ENCODE measurements at places on chromosomes 2 and 18.

- DNase-seq: no peak
Measured at GRCh38 chr2:71554706-71555056, 101.3 kb downstream of the DYSF start.

DNA sequence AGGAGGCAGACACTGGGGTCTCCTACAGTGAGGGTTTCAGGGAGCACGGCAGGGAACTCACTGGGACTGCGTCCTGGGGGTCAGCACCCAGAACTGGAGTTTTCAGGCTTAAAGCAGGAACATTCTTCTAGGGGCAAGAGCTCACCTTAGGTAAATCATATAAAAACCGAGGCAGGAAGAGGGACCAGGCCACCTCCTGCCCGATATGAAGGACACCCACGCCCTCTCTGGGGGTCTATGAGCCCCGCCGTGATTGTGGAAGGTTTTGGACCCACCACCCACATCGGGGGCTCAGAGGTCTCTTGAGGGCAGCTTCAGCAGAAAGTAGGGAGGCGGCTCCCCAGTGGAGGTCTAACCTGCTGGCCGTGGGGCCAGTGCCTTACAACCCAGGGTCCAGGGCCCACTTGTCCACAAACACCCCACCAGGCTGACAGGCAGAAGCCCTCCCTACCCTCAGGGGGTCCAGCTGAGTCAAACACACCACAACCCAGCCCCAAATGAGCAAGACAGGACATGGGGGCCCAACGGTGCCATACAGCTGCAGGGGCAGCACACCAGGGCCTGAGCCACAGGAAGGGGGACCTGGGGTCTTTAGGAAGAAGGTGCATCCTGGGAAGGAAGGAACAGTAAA, 25.3 kb downstream of the CROCC2 start:
- DNase-seq: no peak

DNA sequence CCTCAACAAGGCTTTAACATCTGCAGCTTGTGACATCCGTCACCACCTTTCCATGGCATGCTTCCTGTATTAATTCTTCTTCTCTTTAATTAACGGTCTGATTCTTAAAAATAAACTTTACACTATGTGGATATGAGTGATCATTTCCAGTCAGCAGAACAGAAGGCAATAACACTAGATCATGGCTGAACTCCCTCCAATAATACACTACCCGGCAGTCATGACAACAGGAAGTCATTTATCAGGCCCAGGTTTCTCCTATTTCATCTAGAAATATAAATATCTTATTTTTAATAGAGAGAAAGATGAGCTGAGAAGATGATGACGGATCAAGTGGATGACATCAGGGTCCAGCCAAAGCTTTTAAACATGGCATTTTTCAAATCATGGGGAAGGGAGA, 792.2 kb downstream of the SLC4A3 start:
- DNase-seq: no peak

- no peak for DNase-seq
Measured at GRCh38 chr2:228318218-228318617, 136.7 kb upstream of the SPHKAP start.

GRCh38 chr2:200422071-200422470, 87.8 kb downstream of the KCTD18 start:
- no peak for DNase-seq

DNA sequence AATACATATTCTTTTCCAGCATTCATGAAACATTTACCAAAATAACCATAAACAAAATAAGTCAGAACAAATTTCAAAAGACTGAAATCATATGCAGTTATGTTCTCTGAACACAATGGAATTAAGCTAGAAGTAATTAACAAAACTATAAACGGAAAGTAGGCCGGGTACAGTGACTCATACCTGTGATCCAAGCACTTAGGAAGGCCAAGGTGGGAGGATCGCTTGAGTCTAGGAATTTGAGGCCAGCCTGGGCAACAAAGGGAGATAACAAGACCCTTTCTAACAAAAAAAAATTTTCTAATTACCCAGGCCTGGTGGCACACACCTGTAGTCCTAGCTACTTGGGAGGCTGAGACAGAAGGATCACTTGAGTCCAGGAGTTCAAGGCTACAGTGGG, 14.9 kb downstream of the ATAD2B start:
- DNase-seq: no peak

DNA sequence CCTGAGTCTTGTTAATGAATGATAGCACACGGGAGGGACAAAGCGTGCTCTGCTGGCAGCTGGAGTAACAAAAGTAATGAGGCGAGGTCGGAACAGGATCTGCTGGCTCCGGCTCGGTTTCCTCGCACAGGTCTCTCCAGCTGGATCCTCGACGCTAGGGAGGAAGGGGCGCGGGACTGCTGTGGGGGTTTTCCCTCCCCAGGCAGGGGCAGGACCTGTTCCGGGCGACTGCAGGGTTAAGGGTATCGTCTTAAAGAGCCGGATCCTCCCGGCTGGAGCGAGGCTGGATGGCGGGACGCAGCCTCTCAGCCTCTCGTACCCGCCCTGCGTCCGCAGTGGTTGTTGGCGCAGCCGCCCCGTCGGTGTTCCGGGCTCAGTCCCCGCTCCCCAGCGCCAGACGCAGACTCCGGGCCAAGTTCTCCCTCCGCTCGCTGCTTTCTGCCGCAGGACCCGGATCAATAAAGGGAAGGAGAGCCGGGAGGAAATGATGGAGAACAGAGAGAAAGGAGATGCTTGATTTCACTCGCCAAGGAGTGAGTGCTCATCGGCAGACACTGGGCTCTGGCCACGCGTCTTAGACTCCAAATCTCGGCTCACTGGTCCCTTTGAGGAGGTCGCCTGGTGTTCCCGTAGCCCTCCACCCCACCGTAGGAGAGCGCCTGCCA, 1.1 kb upstream of the LIPG start:
- no peak for DNase-seq

DNA sequence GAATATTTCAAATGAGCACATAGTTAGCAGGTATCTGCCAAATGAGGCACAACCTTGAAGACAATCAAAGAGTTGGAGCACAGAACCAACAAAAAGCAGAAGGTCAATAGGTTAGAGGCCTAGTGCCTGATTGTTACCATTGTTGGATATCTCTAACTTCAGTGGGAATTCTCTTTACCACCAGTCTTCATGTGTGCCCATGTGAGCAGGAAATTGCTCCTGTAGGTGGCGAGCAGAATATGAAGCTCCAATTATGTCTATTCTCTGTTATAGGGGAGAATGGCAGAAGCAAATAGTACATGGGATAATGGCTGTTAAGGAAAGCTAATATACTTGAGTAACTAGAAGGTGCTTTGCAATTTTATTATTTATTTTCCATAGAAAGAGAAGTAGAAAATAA, 14.9 kb upstream of the ZNF385B start:
- DNase-seq: no peak

DNA sequence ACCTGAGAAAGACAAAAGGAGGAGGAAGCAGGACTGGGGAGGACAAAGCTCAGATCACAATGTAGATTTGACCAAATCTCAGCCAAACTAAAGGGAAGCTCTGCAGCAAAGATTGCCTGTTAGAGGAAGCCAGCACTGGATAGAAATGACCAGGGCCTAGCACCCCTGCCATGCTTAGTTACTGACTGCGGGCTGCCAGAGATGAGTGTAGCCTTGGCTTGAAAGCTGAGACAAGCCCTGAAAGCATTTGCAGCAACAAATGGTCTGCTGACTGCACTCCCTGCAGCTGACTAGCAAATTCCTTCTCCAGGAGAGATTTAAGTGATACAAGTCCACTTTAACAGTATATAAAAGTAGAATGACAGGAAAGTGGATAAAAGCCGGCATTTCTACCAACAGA, 140.9 kb upstream of the CRIM1 start:
- DNase-seq: no peak

- DNase-seq: no peak
Measured at GRCh38 chr2:5140347-5140746, 551.8 kb upstream of the SOX11 start.

DNA sequence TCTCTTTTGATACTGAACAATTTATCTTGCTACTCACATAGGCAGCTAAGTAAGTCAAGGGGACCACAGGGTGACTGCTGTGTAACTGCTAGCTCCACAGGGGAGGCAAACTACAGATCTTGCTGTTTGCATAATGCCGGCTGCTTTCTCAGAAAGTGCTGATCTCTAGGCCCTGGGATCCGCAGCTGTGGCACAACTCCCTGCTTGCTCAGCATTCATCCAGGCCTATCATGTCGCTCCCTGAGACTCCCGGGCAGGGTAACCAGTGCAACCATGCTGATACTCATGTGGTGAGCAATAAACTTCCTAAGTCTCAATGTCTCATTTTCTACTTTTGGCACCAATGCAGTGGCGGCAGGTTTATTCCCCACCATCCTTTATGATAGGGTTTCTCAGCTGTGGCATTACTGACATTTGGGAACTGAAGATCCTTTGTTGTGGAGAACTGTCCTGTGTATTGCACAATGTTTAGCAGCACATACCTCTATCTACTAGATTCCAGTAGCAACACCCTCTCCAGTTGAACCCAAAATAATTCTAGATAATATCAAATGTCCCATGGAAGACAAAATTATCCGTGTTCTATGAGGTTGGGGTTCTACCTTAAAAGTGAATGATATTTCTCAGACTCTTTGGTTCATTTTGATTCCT, 1101.3 kb downstream of the LRP1B start:
- no peak for DNase-seq

DNA sequence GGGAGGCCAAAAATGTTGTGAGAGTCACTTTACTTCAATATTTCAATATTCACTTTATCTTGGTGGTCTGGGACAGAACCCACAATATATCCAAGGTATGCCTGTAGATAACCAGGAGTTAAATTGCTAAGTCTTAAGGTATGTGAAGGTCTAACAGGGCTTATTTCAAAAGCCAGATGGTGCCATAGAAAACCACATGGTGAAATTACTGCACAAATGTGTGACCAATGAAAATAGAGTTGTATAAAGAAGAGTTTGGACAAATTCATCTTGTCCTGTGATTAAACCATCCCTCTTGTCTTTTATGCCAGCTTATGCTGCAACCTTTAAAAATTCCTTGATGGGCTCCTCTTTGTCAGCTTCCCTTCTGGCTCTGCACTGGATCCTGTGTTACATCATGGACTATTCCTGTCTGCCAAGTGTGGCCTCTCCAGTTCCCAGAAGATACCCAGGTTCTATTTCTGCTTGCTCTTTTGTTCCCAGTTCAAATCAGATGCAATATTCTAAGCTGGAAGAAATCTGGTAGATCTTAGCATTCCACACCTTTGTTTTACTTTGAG, 46.8 kb downstream of the ANTXR1 start:
- DNase-seq: no peak

GRCh38 chr2:230640540-230641011, 72.1 kb upstream of the CAB39 start:
- DNase-seq: no peak

GRCh38 chr18:77522051-77522675, 272.5 kb downstream of the GALR1 start:
- no peak for DNase-seq

- no peak for DNase-seq
Measured at GRCh38 chr2:206343816-206344215, 69.4 kb downstream of the ZDBF2 start.

GRCh38 chr18:8413751-8414150, 195.5 kb upstream of the RAB12 start:
- no peak for DNase-seq

Measured in hypothalamus (tissue), 51 donors.